ENCODE measurements at places on chromosomes 5 and 9. TPM values are rescaled to one million over a fixed set of nuclear protein-coding genes. Genes with fewer than 3 reads are reported as not detected.
A peak's percentile ranks its signal among the peaks of the same experiment; 100 is the strongest.

GRCh38 chr5:9549941-9550340 is 4.1 kb upstream of the SEMA5A start:
- peaks cover 3% of the 10 kb centered on the region for H3K4me1 ChIP-seq
- H3K27ac ChIP-seq, result no peak overlapping the region
- no peak for DNase-seq
- no peak overlapping the region for H3K4me3 ChIP-seq
- H3K27me3 ChIP-seq, result peaks cover 7% of the 10 kb centered on the region
- H3K36me3 ChIP-seq, result no peaks in the 10 kb centered on the region

DNA sequence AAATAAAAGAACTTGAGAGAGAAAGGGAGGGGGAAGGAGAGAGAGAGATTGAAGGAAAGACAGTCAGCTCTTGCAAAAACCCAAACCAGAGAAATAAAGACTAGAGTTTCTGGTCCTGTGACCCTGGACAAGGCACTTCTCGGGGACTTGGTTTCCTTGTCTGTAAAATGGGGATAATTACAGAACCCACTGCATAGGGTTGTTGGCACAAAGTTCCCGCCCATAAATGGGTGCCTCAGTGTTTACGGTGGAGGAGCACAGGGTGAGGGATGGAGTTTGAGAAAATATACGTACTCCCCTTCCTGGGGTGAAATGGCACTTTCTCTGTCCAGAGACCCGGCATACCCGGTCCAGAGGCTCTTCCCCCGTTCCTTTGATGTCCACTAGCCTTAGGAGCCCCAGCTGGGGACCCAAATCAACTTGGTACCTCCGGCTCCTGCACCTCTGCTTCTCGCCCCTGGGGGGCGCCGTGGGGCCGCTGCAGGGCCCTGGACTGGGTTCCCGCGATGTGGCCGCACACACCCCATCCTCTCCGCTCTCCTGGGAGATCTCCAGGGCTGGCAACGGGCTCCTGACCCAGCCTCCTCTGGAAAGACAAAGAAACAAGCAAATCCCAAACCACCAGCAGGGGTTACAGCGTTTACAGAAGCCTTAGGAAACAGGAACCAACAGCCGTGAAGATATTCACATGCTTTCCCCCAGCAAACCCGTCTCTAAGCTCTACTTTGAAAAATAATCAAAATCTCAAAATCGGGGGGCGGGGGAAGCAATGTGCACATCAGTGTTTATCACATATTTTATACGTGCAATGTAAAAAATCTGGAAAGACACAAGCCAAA is 26.3 kb downstream of the PTGES start:
- H3K27ac ChIP-seq, result no peak overlapping the region
- H3K4me3 ChIP-seq, result no peak overlapping the region
- H3K36me3 ChIP-seq, result no peaks in the 10 kb centered on the region
- H3K27me3 ChIP-seq, result no peaks in the 10 kb centered on the region

DNA sequence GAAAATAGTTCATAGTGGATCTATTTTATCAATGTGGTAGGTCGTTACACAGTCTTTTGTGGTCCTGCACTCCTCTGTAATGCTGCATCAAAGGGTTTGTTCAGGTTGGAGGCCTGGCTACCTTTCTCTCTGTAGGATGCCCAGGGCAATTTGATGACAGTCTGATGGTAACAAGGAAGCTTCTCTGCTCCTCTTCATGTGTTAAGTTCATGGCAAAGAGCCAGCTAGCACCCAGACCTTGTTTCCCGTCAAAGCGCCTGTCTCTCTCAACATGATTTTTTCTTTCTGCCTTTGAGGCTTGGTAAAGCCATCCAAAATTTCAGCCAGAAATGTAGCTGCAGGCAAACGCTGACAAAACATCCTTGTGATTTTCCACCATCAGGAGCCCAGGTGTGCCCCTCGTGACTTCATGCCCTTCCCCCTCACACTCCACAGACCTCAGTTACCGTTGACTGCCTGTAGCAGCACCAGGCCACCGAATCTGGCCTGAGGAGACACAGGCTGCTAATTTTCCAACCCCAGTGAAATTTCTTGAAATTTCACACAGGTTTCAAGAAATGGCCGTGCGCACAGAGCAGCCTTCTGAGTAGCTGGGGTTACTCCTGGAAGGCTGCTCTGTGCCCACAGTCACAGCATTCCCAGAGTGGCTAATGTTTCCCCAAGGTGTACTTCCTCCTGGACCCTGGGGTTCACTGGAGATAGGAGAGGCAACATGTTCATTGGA is 292.7 kb downstream of the CWC27 start:
- no peak overlapping the region for H3K4me3 ChIP-seq
- no peaks in the 10 kb centered on the region for H3K27me3 ChIP-seq
- no peak for DNase-seq
- H3K36me3 ChIP-seq, result no peaks in the 10 kb centered on the region
- H3K4me1 ChIP-seq, result peaks cover 14% of the 10 kb centered on the region

NUTM2F gene
- total RNA-seq, result not detected

SIT1 gene
- total RNA-seq, result not detected

DNA sequence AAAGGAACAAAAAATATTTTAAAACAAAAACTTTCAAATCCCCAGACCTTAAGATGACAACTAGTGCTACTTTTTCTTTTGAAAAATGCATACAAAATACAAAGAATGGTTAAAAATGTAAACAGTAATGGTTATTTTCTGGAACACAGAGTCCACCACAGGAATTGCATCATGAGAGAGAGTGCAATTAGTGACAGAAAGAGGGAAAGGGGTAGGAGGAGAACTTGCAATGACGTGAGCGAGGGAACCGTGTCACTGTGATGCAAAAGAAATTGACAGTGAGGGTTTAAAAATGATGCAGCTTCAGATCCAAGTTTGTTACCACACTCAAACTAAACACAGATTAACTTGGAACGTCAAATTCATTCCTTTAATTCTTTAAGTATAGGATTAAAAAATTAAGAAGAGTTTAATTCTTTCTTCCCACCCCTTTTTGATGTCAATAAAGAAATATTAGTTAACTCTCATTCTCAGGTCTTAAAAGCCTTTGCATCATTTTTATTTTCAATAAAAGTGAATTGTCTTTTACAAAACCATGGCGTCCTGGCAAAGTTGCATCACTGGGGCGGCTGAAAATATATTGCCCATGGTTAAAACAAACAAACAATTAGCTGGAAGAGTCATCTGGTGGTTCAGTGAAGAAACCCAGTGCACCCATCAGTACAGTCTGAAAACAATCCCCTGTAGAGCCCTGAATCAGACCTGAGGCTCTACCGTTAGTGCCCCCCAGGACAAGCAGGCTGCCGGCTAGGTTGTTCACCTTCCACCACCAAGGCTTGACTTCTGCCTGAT is 39.5 kb downstream of the MACROH2A1 start:
- peaks cover 12% of the 10 kb centered on the region for H3K36me3 ChIP-seq
- no peaks in the 10 kb centered on the region for H3K27me3 ChIP-seq
- H3K4me1 ChIP-seq, result no peaks in the 10 kb centered on the region
- H3K4me3 ChIP-seq, result no peak overlapping the region

TMEM141 gene
- total RNA-seq, result 43.2 TPM

PCDHGA5 gene
- total RNA-seq, result 0.78 TPM

- H3K4me3 ChIP-seq, result no peak overlapping the region
- peaks cover 1% of the 10 kb centered on the region for H3K4me1 ChIP-seq
- no peaks in the 10 kb centered on the region for H3K36me3 ChIP-seq
- H3K27ac ChIP-seq, result no peak overlapping the region
Measured at GRCh38 chr5:100792781-100793180, 110.3 kb downstream of the ST8SIA4 start.

GRCh38 chr5:10145923-10146401 is 103.7 kb downstream of the ATPSCKMT start:
- DNase-seq, result no peak
- H3K36me3 ChIP-seq, result no peaks in the 10 kb centered on the region
- no peak overlapping the region for H3K4me3 ChIP-seq
- H3K27ac ChIP-seq, result no peak overlapping the region
- no peaks in the 10 kb centered on the region for H3K27me3 ChIP-seq

NOXA1 gene
- total RNA-seq, result 0.91 TPM

GRCh38 chr5:30287890-30288289 is 905.6 kb upstream of the CDH6 start:
- H3K27me3 ChIP-seq, result no peaks in the 10 kb centered on the region
- no peak for DNase-seq
- H3K4me1 ChIP-seq, result no peaks in the 10 kb centered on the region
- no peaks in the 10 kb centered on the region for H3K36me3 ChIP-seq
- H3K27ac ChIP-seq, result no peak overlapping the region

GRCh38 chr5:17000291-17000939 is 64.3 kb upstream of the MYO10 start:
- H3K27ac ChIP-seq, result peak overlapping the region; percentile 97
- no peaks in the 10 kb centered on the region for H3K27me3 ChIP-seq
- no peak overlapping the region for H3K4me3 ChIP-seq
- no peaks in the 10 kb centered on the region for H3K36me3 ChIP-seq

TERT gene
- total RNA-seq, result not detected

- H3K4me1 ChIP-seq, result peaks cover 14% of the 10 kb centered on the region
- H3K27ac ChIP-seq, result peak overlapping the region; percentile 7
- H3K27me3 ChIP-seq, result no peaks in the 10 kb centered on the region
- DNase-seq, result no peak
- H3K4me3 ChIP-seq, result peak overlapping the region; percentile 61
Measured at GRCh38 chr5:78295035-78295961, 800 bp upstream of the AP3B1 start.

PLEKHG4B gene
- total RNA-seq, result not detected

DNA sequence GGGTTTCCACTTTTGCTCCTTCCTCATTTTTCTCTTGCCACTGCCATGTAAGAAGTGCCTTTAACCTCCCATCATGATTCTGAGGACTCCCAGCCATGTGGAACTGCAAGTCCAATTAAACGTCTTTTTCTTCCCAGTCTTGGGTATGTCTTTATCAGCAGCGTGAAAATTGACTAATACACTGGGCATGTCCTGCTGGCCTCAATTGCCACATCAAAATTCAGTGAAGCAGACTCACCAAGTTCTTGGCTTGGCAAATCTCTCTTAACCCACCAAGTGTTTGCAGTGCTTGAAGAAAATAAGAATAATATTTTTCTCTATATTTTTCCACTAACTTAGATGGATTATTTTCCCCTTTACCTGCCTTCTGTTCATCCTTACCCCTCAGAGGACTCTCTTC is 212.0 kb downstream of the BRINP1 start:
- H3K4me1 ChIP-seq, result no peaks in the 10 kb centered on the region
- DNase-seq, result no peak
- H3K4me3 ChIP-seq, result no peak overlapping the region

DNA sequence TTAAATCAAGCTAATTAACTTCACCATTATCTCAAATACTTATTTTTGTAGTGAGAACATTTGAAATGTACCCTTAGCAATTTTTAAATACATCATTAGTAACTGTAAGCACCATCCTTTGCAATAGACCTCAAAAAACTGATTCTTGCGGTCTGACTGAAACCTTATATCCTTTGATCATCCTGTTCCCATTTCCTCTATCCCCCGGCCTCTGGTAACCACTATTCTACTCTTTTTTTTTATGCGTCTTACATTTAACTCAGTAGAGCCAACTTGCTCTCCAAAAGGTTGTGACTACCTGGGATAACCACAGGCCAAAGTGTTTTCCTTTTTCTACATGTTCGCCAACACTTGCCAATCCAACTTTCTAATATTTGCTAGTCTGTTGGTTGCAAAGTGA is 106.1 kb downstream of the IRX1 start:
- no peak overlapping the region for H3K27ac ChIP-seq
- H3K36me3 ChIP-seq, result no peaks in the 10 kb centered on the region
- no peaks in the 10 kb centered on the region for H3K4me1 ChIP-seq

- DNase-seq, result no peak
- H3K36me3 ChIP-seq, result no peaks in the 10 kb centered on the region
- no peak overlapping the region for H3K4me3 ChIP-seq
- no peaks in the 10 kb centered on the region for H3K27me3 ChIP-seq
- no peak overlapping the region for H3K27ac ChIP-seq
Measured at GRCh38 chr5:89087128-89087527, 204.1 kb upstream of the MEF2C start.

GRCh38 chr9:68775003-68775730 is 70.1 kb downstream of the PIP5K1B start:
- peaks cover 35% of the 10 kb centered on the region for H3K27me3 ChIP-seq
- peaks cover 6% of the 10 kb centered on the region for H3K4me1 ChIP-seq
- H3K27ac ChIP-seq, result no peak overlapping the region
- H3K4me3 ChIP-seq, result no peak overlapping the region
- no peak for DNase-seq

SPINK4 gene
- total RNA-seq, result not detected

DNA sequence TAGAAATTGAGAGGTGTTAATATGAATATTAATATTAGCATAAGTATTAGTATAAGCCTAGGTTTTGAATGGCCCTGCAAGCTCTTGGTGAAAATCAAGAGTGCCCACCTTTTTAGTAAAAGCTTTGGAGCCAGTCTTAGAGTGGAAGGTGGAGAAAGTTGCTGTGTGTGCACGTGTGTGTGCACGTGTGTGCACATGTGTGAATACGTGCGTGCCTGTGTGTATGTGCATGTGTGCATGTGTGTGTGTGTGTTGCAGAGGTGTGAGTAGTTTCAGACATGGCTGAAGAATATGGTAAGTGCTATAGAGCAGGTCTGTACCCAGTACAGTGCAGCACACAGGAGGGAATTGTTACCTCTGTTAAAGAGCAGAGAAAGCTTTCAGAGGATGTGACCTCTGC is 74.3 kb downstream of the BOD1 start:
- H3K27me3 ChIP-seq, result no peaks in the 10 kb centered on the region
- H3K4me1 ChIP-seq, result no peaks in the 10 kb centered on the region
- H3K4me3 ChIP-seq, result no peak overlapping the region

DNA sequence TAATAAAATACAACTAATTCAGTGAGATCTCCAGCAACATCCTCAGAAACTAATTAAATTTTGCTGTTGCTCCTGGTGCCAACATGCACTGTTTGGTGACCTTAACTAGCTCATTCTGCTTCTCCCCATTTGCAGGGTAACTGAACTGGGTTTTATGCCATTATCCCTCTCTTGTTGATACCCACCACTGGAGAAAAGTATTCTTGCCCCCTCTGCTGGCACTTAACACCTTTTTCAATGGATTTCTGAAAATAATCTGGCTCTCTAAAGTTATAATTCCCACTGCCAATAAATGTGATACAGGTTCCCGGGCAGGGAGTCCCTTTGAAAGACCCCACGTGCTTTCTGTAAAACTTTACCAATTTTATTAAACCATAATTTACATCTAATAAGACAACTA is 394.3 kb downstream of the OSTF1 start:
- H3K4me1 ChIP-seq, result no peaks in the 10 kb centered on the region
- DNase-seq, result no peak
- no peak overlapping the region for H3K4me3 ChIP-seq
- no peak overlapping the region for H3K27ac ChIP-seq
- no peaks in the 10 kb centered on the region for H3K27me3 ChIP-seq

- H3K36me3 ChIP-seq, result no peaks in the 10 kb centered on the region
- peak; percentile 68 for DNase-seq
- peak overlapping the region; percentile 44 for H3K27ac ChIP-seq
- no peaks in the 10 kb centered on the region for H3K27me3 ChIP-seq
- peaks cover 9% of the 10 kb centered on the region for H3K4me1 ChIP-seq
- no peak overlapping the region for H3K4me3 ChIP-seq
Measured at GRCh38 chr5:95631991-95632675, 12.2 kb downstream of the GPR150 start.

GRCh38 chr9:113808391-113809358 is 67.4 kb upstream of the ZNF618 start:
- no peak overlapping the region for H3K27ac ChIP-seq
- H3K36me3 ChIP-seq, result no peaks in the 10 kb centered on the region
- H3K27me3 ChIP-seq, result no peaks in the 10 kb centered on the region
- H3K4me3 ChIP-seq, result no peak overlapping the region
- DNase-seq, result peak; percentile 40

RNF183 gene
- total RNA-seq, result not detected
